ENCODE measurements at places on chromosomes 16 and 17. TPM values are rescaled to one million over a fixed set of nuclear protein-coding genes. Genes with fewer than 3 reads are reported as not detected.

The SLC16A13 gene
- total RNA-seq, result 0.92 TPM

The VPS9D1 gene
- total RNA-seq, result 7.1 TPM

The CD79B gene
- total RNA-seq, result 0.43 TPM

The ETV4 gene
- 1.3 TPM for total RNA-seq

The LRRC36 gene
- 0.14 TPM for total RNA-seq

The PTRH2 gene
- 20.9 TPM for total RNA-seq

The TOX3 gene
- total RNA-seq, result not detected

The CDRT15L2 gene
- not detected for total RNA-seq

The HOXB9 gene
- not detected for total RNA-seq

The KRT36 gene
- not detected for total RNA-seq

Data from smooth muscle cell of bladder (primary cell).